ENCODE measurements at places on chromosomes 3 and 15.

DNA sequence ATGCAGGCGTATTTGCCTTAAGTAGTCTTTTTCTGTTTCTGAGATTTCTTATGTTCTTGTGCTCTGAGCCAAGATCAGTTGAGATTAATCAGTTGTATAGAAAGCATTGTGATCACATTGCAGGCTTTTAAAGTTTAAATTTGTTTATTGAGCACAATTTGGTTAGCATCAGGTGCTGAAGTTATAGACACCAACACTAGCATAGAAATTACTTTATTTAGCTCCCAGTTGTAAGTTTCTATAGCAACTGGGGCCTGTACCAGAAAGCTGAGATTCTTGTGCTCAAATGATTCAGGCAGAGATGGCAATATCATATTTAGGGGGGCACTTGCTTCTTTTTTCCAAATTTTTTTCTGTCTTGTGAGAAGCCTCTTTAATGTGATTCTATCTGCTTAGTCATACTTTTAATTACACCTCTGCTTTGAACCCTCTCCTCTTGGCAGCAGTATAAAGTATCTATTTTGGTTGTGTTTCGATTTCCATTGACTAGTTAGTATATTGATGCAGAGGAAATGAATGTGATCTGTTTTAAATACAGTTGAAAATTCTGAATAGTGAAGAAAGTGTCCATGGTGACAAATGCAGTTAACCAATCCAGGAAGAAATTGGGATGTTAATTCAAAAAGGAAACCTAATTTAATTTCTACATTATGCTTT lies 241.7 kb upstream of the GBE1 start:
- no peak for DNase-seq

DNA sequence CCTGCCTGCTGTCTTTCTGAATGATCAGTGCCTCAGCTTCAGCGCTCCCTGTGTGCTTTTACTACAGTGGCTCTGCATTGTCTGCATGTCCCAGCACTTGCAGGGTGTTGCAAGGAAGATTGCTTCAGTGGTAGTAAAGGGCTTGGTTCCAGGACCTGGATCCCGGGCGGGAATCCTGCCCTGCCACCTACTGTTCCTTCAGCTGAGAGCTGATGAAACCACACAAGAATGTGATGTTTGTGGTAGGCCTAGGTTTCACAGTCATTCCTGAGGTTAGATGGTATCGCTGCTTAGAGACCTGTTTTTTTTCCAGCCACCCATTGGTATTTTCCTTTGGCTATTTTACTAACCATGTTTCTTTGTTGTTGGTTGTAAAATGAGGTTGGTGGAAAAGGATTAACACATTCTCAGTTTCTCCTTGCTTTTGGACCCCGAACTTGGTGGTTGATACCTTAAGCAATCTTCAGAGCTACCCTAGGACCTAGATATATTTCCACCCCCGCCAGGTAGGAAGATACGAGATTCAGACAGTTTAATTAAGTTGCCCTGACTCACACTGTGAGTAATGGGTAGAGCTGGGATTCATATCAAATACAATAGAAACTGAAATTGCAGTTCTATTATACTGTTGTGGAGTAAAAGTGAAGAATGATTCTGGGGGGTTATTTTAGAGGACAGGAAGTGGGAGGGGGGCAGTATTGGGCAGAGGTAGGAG lies 11.4 kb downstream of the GPR87 start:
- DNase-seq: no peak

- no peak for DNase-seq
These were observed 244.5 kb upstream of the SUCLG2 start for GRCh38 chr3:67898916-67899315.

GRCh38 chr3:150106740-150107428 lies 136.2 kb upstream of the PFN2 start:
- DNase-seq: no peak

DNA sequence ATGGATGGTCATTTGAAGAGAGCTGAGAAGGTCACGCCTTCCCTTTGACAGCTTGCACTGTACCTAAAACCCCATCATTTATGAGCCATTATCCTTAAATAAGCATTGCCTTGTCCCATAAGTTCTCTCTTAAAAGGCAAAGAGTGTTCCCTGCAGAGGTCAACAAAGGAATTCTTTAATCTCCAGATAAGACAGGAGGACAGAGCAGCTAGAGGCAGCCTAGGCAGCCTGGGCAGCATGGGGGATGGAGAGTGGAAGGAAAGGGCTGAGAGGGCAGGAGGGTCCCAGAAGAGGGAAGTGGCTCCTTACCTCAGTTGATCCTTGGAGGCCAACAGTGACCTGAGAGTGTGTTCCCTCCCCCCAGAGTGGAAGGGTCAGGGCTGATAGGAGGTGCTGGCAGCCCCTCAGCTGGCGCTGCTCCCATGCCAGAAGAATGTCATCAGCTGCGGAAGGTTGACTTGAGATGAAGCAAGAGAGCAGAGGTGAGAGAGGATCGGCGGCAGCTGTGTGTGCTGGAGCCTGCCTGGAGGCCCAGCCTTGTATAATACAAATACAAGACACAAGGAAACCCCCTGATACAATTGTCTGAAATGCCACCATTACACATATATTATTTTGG lies 12.8 kb downstream of the KBTBD13 start:
- DNase-seq: no peak

GRCh38 chr15:60396958-60397771 lies 621 bp downstream of the ANXA2 start:
- peak; percentile 11 for DNase-seq

DNA sequence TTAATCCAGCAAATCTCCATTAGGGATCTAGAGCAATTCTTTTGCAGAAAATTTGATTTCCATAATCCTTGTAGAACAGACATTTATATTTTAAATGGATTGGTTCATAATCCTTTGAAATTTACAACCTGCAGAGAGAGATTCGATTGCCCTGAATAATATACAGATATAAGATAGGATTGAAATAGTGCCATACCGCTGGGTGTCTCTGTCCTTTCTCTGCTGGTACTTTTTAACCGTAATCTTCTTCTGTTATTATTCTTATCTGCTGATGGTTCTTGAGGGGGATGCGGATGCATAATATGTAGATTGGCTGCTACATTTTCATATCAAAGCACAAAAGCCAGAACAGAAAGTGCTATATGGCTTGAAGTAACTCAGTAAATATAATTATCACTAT lies 182.2 kb downstream of the CFAP20DC start:
- DNase-seq: no peak

DNA sequence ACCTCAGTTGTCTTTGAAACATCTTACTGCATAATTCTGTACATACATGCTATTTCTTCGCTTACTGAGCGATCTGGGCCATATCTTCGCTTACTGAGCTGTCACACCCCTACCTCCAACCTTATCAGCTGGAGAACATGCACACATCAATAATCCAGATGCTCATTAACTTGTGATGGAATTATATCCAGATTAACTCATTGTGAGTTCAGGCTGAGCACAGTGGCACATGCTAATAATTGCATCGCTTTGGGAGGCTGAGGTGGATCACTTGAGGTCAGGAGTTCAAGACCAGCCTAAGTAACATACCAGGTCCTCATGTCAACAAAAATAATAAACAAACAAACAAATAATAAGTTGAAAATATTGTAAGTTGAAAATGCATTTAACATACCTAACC lies 19.3 kb upstream of the ANXA2 start:
- no peak for DNase-seq

GRCh38 chr3:54299169-54299935 lies 177.0 kb downstream of the CACNA2D3 start:
- DNase-seq: no peak

DNA sequence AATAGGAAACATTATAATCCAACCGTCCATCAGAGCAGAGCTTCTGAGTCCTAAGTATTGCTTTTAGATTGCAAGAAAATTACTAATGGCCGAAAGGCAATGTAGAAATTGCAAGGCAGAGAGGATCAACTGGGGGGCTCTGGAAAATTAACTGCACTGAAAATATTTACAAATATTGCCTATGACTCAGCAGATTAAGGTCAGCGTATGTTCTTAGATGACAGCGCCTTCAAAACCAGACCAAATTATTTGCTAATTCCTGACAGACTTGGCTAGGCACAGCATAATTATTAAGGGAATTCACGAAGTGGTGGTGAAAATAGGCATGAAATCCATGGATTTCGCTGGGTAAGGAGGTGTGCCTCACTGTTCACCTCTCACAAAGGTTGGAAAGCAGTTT lies 947.7 kb downstream of the TUSC7 start:
- DNase-seq: no peak

DNA sequence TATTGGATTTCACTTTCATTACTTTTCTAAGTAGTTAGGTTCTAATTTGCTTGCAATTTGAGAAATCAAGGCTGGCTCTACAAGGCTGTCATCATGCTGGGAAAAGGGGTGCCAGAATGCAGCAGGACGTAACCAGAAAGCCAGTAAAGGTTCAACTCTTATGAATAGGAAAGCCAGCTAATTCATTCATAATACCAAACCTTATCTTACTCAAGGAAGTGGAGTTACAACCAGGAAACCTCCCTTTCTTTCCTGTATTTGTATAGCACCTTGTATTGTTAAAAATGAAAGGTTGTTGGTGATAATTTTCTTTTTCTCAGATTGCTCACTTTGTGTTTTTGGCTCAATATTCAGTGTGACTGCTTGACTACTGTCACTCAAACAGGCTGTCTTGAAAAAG lies 109.4 kb downstream of the FILIP1L start:
- no peak for DNase-seq

GRCh38 chr3:143443851-143444331 lies 324.3 kb downstream of the CHST2 start:
- peak; percentile 51 for DNase-seq

DNA sequence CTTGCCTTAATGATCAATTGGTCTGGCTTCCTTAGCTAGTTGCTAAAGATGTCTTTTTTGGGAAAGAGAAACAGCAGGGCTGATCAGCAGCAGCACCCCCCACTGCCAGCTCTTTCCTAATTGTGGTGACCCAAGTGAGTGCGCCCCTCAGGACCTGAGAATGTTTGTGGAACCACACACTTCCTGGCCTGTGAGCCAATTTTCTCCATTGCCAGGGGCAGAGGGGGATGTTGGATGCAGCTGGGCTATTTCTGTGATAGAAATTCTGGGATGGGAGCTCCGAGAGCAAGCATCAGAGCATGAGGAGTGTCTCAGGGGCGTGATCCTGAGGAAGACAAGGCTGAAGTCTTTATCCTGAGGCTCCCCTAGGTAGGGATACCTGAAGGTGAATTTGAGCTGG lies 66.6 kb downstream of the CLDN11 start:
- DNase-seq: no peak

DNA sequence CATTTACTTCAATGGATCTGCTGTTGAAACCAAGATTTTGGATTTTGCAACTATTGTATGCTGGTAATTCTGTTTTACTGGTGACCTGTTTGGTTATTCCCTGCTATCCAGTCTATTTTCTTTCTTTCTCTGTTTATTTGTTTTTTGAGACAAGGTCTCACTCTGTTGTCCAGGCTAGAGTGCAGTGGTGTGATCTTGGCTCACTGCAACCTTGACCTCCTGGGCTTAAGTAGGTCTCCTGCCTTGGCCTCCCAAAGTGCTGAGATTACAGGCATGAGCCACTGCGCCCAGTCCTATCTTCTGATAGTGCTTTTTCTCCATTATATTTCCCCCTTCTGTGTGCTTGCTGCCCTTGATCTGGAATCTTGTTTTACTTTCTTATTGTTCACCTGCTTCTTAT lies 15.6 kb downstream of the USP13 start:
- no peak for DNase-seq

DNA sequence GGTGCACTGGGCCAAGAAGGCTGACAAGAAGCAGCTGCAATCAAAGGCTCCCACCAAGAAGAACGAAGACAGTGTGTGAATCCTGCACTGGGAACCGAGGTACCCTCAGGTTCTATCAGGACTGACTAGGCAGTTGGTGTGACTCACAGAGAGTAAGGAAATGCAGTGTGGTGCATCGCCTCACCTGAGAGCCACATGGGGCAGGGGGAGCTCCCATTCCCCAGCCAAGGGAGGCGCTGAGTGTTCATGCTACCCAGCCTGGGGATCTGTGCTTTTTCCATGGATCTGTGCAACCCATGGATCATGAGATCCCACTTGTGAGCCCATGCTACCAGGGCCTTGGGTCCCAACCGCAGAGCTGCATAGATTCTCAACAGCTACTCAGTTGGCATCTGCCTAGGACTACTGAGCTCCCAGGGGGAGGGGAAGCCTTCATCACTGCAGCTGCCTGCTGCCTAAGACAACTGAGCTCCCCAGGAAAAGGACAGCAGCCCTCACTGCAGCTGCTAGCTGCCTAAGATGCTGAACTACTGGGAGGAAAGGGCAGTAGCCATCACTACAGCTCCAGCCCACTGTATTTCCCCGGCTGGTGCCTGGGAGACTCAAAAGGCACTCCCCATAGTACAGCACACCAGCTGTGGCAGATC lies 6.9 kb upstream of the PLSCR2 start:
- no peak for DNase-seq

Data from pons (tissue), 1 donor.